Activated T-cell treated with anti-CD3 and anti-CD28 coated beads for 24 hours (primary cell): ENCODE measurements at places on chromosomes 4 and X.

DNA sequence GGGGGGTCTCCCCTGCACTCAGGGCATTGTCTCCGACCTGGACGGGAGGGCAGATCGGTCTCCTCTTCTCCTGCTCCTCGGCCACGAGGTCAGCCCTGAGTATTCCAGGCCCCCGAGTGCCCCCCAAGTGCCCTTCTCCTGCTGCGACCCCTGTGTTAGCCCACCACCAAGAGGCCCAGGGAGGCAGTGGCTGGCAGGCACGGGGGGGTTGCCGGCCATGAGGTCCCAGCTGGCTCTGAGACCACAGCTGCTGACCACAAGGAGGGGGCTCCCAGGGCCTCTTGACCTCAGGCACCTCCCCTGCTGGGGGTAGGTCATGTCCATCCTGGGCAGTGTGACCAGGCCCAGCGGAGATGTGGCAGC lies 186.1 kb upstream of the PSAPL1 start:
- no peak for DNase-seq

GRCh38 chr4:155496294-155496626 lies 119.5 kb upstream of the MAP9 start:
- no peak for DNase-seq

- DNase-seq, result no peak
Observed at GRCh38 chr4:154044742-154045485, 256.0 kb upstream of the SFRP2 start.

- no peak for DNase-seq
Observed at GRCh38 chrX:139120760-139121159, 409.2 kb upstream of the FGF13 start.

- no peak for DNase-seq
Observed at GRCh38 chrX:45353456-45353855, 152.8 kb upstream of the DIPK2B start.

GRCh38 chr4:789571-790465 lies 36.1 kb downstream of the CPLX1 start:
- no peak for DNase-seq

GRCh38 chrX:109954955-109955354 lies 48.0 kb upstream of the TMEM164 start:
- DNase-seq, result no peak

GRCh38 chr4:70713453-70714078 lies 8.2 kb upstream of the RUFY3 start:
- DNase-seq, result no peak

DNA sequence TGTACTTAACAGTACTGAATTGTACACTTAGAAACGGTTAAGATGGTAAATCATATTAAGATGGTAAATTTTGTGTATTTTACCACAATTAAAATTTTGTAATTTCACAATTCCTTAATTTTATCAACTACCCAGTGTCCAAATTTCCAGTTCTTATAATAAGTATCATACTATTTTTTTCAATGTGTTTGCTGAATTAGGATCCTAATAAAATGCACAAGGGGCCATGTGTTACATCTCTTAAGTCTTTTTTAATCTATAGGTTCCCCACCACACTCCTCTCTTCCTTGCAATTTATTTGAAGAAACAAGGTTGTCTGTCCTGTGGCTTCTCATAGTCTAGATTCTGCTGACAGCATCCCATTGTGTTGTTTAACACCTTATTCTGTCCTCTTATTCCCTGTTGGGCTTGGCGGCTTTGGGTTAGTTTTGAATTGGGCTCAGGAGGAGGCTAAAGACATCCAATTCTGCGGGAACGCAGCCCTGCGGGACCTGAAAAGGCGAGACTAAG lies 533 bp upstream of the SYAP1 start:
- DNase-seq, result no peak

- no peak for DNase-seq
Observed at GRCh38 chrX:74251006-74251930, 52.7 kb upstream of the ZCCHC13 start.

DNA sequence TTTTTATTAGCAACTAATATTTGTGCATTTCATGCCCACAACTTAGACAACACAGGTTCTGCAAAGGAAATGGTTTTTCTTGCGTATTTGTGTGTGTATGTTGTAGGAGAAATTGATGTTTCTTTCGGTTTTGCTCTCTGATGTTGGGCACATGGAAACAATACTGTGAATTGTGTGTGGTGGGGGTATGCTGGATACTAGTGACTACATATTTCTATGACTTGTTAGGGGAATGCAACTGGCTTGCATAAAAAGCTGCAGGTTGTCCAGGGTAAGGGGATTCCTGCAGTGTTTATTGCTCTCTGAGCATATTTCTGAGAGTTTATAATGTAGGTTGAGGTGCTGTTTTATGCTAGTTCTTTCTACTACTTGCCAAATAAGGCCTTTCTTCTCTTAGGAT lies 11.6 kb downstream of the DLG3 start:
- DNase-seq, result no peak

DNA sequence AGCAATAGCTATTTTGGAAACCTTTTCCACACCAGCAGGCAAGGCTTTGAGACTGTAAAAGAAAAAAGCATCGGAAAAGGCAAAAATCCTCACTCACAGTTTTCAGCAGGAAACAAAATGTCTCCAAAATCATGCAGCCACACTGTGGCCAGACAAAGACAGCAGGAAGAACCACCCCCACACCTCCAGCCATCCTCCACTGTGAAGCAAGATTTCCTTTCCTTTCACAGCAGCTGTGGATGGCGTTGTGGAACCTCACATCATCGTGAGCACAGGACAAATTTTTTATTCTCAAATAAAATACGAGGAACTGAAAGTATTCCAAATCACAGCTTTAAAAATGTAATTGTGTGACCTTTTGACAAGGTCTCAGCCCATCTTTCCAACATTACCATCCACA lies 351.7 kb upstream of the NOCT start:
- no peak for DNase-seq

DNA sequence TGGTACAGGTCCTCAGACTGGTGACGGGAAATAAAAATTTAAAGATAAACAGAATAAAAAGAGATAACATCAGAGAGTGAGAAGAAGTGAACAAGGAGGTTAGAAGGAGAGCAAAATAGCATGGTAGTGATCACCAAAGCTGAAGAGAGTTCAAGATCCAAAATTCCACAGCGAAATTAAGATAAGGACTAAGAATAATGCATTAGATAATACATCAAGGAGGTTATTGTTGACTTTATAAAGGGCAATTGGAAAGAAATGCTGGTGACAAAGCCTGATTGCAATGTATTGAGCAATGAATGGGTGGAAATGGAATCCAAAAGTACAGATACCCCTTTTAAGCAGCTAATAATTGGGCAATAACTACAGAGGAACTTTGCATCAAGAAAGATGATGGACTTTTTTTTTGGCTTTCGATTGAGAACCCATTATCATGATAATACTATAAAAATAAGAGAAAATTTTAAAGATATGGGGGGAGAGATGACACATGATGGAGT lies 101.6 kb upstream of the MAP9 start:
- DNase-seq, result no peak

- DNase-seq, result no peak
Observed at GRCh38 chrX:88202149-88202548, 544.9 kb upstream of the CPXCR1 start.

- no peak for DNase-seq
Observed at GRCh38 chrX:25196221-25196620, 180.5 kb upstream of the ARX start.

- DNase-seq, result no peak
Observed at GRCh38 chr4:131381055-131381454, 1768.0 kb upstream of the PCDH10 start.

- DNase-seq, result no peak
Observed at GRCh38 chr4:2043396-2044118, 15.6 kb upstream of the NAT8L start.

DNA sequence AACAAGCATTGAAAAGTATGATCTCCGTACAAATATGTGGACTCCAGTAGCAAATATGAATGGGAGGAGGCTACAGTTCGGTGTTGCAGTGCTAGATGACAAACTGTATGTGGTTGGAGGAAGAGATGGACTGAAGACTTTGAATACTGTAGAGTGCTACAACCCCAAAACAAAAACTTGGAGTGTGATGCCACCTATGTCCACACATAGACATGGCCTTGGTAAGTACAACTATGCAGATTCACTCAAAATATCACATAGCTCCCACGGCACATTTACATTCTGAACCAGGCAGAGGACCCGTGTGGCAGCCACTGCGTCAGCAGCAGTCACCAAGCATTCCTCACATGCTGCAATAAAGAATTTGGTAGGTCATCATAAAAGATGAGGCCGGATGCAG lies 41.3 kb downstream of the KLHL5 start:
- DNase-seq, result no peak

DNA sequence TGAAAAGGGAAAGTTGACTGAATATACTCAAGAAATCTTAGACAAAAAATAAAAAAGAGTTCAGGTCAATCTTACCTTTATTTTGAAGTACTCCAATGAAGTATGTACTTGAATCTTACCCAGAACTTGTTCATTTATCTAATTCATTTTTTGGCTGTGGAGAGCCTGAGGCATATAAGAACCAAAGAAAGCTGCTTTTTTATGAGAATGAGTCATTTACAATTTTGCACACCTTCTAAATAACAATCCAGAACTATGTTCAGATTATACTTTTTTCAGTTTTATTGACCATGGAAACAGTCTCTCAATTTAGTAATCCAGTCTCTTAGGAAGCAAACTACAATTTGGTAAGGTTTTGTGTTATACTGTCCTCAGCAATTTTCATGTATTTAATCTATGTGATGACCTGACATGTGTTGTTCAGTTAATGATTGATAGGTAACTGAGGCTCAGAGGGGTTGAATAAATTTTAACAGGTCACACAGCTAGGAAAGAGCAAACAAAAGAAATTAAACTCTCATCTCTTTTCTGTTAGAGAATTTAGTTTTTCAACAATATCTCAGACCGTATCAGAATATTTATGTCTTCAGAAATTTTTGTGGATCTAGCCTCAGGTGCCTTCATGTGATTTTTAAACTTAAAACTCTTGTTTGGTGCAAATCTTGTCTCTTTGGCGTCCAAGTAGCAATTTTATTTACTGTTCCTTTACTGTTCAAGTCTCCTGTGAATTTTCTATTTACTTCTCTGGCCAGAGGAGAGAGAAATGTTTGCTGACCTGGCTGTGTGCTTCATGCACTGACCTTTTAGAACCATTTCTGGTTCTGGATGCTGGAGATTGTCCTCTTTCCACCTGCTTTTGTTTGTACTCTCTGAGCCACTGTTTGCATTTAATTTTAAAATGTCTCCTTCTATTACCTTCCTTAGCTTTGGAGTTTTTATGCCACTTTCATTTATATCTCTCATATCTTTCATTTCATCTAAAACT lies 1453.4 kb downstream of the STIM2 start:
- DNase-seq, result no peak

GRCh38 chr4:100170986-100171385 lies 19.3 kb downstream of the DDIT4L start:
- DNase-seq, result no peak

DNA sequence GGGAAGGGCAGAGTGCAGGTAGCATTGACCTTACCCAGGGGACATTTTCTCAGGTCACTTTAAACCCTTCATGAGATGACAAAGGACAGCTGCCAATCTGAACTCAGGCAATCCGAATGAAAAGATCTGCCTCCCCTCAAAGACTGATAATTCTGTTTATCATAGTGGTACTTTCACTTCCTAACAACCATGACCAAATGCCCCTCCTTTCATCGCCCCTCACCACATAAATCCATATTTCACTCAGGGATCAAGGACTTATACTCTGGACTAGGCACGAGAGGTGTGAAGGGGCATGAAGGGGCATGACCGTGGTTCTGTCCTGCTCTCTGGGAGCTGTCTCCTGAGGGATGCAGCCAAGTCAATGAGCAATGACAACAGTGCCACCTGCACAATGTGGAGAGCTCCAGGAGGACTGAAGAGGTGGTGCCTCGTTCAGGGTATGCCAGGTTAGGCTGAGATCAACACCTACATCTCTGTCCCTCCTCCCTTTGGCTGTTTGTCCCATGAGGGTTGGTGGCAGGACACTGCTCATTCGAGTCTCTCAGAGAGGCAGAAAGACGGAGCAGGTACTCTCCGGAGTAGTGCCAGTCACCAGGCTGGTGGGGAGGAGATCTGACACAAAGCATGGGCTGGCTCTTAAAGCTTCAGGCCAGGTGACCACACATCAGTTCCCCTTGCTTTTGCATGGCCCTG lies 12.5 kb downstream of the HS3ST1 start:
- no peak for DNase-seq

- DNase-seq, result no peak
Observed at GRCh38 chr4:124278477-124278876, 434.1 kb downstream of the ANKRD50 start.
